ENCODE measurements at places on chromosomes 4 and X.

DNA sequence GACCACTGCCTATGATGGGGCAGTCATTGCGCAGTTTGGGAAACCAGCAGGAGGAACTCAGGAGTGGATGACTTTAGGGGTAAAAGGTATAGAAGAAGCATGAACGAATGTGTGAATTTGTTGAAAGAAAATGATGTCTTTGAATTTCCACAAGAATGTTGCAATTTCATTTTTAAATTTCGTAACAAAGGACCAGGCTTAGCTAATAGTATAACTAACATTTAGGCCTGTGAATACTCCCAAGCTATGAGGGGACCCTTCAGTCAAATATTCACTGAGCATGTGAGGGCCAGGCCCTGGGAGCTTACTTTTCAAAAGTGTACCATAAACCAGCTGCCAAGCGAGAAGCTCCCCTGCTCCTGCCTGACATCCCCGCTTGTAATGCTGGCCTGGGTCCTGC, 5.3 kb downstream of the MPC1L start:
- no peak for DNase-seq

GRCh38 chr4:17092736-17093437, 194.4 kb upstream of the LDB2 start:
- peak; percentile 42 for DNase-seq

- DNase-seq, result no peak
Observed at GRCh38 chrX:129572422-129572821, 32.4 kb downstream of the OCRL start.

- peak; percentile 10 for DNase-seq
Observed at GRCh38 chr4:186587416-186588018, 32.1 kb upstream of the MTNR1A start.

- no peak for DNase-seq
Observed at GRCh38 chrX:4588056-4588455, 874.6 kb upstream of the PRKX start.

- DNase-seq, result no peak
Observed at GRCh38 chr4:23978002-23978401, 88.2 kb upstream of the PPARGC1A start.

GRCh38 chr4:188262464-188262863, 123.2 kb downstream of the TRIML1 start:
- DNase-seq, result no peak

GRCh38 chr4:16597443-16597842, 301.0 kb downstream of the LDB2 start:
- no peak for DNase-seq

DNA sequence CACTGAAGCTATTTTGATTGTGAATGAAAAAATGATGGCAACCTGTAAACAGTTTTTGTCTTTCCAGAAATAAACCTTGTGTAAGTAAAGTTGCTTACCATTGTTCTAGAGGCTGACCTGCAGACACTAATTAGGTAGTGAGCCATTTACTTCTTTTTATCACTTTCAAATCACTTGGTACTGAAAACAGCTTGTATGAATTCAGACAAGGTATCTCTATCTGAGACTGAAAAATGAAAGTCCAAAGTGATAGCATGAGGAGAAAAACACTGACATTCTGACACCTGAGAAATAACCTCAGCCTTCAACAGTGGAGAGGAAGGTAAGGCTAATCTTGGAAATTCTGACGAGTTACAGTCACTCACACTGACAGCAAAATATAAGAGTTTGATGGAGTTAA, 238.8 kb downstream of the GPC3 start:
- DNase-seq, result no peak

GRCh38 chr4:143354990-143355389, 18.3 kb downstream of the GAB1 start:
- DNase-seq, result no peak

DNA sequence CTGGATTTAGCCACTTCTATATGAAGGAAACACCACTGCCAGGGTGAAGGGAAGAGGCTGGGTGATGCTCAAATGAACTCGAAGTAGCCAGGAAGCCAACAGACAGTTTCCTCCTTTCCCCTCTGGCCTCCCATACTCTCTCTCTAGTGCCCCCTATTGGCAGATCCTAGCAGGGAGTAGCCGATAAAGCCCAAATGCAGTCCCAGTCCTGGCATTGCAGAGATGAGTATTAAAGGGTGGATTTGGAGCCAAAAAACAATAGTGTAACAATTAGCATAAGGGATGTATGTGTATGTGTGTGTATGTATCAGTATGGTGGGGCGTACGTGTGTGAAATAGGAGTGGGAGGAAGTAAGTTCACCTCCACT, 213.8 kb upstream of the LDB2 start:
- no peak for DNase-seq

DNA sequence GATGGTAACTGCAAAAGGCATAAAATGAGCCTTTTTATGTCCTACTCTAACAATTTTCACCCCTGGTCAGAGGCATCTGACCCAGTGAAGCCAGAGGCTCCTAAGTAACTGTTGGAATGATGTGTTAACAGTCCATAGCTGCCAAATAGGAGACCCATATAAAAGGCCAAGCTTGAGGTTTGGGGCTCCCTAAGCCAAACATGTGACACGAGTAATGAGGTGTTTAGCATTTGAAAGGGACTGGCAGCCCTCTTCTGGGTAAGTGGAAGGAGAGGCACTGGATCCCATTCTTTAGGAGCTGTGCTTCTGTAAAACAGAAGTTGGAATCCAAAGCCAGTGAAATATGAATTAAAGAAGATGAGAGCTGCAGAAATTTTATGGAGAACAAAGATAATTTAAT, 100.6 kb upstream of the PNPLA4 start:
- DNase-seq, result no peak

DNA sequence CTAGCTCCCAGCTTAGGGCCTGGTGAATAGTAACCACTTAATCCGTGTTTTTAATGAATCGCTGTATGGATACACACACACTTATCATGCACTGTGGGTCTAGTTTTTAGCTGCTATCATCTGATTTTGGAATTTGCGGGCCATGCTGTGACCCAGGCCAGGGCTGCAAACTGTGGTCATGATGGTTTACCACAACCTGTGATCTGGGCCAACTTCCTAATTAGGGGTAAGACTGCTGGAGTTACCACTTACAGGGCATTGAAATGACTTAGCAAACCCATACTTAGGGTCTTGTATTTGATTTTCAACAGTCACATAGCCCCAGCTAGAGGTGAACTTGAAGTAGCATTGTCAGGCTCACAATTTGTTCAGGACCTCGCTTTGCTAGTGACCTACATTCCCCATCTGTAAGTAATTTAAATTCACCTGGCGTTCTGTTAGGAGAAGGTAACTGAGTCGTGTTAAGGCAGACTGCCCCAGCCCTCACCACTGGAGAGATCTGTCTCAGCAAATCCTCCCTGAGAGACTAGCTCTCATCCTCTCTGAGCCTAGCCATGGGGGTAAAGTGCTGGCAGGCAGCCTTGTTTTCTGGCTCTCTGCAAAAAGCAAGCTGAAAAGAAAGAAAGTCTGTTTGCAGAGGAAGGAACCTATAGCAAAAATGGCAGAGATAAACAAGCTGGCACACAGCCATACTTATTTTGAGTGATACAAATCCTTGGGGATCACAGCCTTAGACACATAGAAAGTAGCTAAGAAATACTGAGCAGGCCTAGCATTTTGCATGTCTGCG, 33.8 kb upstream of the EGFL6 start:
- DNase-seq, result no peak

DNA sequence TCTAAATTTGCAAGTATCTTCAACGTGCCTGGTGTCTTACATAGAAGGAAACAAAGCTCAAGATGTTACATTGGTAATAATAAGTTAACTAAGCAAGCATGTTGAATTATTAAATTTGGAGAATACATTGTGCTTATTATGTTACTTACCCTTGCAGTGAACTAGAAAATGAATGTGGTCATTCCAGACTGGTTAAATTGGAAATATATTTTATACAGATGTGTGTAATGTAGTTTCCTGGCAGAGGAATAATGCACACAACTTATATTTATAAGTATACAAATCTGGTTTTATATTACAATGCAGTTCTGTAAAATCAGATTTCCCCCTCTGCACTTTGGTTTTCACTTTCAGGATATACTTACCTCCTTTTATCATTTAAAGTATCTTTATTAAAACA, 159.9 kb upstream of the SLIT2 start:
- no peak for DNase-seq

DNA sequence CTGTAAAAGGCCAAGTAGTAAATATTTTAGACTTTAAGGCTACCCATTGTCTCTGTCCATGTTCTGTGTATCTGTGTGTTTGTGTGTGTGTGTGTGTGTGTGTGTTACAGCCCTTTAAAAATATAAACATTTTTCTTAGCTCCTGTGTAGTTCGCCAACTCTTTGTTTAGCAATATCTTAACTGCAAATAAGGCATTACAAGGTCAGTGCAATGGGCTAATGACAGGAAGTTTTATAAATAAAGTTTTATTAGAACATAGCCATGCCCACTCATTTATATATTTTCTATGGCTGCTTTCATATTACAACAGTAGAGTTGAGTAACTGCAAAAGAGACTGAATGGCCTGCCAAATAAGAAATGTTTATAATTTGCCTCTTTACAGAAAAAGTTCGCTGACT, 5.9 kb upstream of the SLC7A11 start:
- DNase-seq, result no peak

GRCh38 chr4:87559090-87559837, 30.1 kb upstream of the SPARCL1 start:
- peak; percentile 33 for DNase-seq

- DNase-seq, result no peak
Observed at GRCh38 chrX:19156186-19156585, 33.9 kb upstream of the ADGRG2 start.

DNA sequence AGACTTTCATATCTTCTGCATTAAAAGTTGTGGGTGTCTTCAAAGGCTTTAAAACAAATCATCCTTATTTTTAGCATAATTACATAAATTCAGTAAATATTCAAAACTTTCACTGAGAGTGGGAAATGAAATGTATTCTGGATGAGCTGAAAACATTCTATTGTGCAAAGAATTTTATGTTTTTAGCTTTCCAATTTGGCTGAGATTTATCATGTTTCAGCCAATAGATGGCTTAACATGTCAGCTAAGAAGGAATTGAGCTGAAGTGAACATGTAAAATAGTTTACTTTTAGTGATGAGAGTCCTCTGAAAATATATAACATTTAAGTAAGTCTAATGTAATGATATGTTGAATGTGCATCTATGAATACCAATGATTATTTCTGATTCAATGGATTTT, 213.5 kb upstream of the GIMD1 start:
- DNase-seq, result no peak

GRCh38 chrX:119692191-119693039, 553 bp downstream of the SEPTIN6 start:
- DNase-seq, result no peak

DNA sequence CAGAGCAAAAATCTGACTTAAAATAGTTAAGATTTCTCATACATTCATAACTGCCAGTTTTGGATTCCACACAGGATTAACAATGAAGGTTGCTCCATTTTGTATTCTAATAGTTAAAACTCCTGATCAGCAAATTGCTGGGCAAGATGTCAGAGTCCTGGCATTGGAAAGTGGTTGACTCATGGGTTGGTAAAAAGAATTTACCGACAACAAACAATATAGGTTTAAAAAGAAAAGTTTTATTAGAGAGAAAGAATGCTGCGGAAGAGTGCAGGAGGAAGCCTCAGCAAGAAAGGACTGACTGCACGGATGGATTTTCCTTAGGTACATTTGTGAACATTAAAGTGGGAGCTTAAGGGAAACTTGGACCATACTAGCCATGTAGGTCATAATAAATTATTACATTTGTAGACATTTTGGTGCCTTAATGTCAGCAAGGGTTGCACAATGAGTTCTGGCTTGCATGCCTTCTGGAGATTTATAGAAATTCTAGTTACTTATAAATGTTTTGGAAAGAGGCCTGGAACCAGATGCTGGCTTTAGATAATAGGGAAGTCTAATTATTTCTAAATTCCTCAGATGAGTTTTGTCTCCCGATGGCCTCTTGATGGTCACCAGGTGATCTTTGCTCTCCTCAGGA, 25.4 kb upstream of the IL2 start:
- no peak for DNase-seq

DNA sequence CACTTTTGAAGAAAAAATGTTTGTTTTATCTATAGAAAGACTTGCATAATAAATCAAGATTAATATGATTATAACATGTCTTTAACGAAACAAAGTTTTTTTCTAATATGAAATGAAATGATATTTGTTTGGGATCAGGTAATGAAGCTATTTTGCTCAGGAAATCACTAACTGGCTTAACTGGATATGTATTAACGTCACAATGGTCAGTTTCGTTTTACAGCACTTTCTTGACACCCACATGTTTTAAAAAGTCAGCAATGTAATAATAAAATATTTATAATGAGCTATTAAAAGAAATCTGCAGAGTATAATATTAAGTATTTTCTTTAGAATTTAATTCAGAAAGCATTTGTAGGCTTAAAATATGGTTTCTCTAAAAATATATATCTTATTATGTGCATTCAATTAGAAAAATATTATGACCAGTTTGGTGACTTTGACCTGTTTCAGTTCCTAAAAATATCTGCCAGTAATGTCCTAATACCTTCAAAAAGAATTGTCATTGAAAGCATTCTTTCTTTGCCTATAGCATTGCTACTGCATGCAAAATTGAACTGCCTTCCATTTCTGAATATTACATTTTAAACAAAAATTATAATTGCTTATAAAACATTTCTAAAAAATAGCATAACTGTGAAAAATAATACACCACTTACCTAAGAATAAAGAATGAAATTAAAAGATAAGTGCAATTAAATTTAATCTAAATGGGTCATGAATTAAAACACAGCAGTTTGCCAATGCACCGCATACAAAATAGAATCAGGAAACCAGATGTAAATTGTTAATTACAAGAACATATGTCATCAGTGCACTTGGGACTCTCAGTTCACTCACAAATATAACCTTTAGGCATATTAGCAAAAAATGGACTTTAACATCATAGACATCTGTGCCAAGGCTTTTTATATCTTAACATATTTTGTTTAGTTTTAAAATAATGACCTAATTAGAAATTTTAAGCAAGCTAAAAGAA, 31.6 kb downstream of the TIGD2 start:
- DNase-seq, result no peak

DNA sequence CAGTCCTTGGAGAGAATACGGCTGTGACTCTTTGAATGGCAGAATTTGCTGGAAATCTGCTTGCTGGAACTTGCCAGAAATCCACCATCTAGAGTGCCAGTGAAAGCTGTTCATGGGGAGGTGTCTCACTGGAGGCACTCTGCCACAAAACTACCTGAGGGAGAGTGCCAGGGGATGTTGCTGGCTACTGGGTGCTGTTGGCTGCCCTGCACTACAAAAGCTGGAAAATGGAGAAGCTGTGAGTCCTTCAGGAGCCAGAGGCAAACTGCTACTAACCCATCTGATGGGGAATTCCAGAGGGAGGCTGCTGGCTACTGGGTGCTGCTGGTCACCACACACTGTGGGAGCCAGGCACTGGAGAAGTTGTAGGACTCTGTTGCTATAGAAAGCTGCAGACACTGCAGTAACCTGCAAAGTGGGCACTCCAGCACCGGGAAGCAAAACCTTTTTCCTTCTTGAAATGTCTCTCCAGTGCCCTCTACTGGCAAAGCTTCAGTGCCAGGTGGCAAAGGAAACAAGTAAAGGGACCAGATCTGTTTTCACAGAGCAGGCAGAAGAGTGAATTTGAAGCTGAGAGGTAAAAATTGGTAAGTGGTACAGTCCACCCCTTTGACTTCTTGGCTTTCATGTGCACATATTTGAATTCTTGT, 47.8 kb upstream of the HSD17B10 start:
- DNase-seq, result peak; percentile 10

Data from GM12864 (cell line).